ENCODE measurements at places on chromosomes 2 and 18.

- no peak for DNase-seq
Observed at GRCh38 chr2:68375582-68375981, 10.5 kb downstream of the PLEK start.

- DNase-seq = no peak
Observed at GRCh38 chr2:227536445-227536844, 62.2 kb upstream of the SCYGR2 start.

GRCh38 chr2:179932786-179933185 lies 71.4 kb upstream of the ZNF385B start:
- no peak for DNase-seq

DNA sequence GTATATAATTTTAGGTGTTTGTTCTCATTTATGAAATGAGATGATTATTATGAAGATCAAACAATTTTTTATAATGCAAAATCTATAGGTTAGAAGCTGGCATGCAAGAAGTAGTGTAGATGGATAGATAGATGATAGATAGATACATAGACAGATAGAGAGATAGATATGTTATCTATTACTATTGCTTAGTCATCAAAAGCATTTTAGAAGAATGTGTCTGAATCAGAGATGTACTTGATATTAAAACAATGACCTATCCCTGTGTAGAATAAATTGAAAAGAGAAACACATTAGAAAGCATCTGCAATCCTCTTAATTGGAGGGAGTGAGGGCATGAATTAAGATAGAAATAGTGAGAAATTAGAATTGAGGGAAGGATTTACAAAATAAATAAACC lies 436.2 kb upstream of the NXPH2 start:
- no peak for DNase-seq

GRCh38 chr2:125796784-125797183 lies 859.2 kb upstream of the GYPC start:
- peak; percentile 0 for DNase-seq

DNA sequence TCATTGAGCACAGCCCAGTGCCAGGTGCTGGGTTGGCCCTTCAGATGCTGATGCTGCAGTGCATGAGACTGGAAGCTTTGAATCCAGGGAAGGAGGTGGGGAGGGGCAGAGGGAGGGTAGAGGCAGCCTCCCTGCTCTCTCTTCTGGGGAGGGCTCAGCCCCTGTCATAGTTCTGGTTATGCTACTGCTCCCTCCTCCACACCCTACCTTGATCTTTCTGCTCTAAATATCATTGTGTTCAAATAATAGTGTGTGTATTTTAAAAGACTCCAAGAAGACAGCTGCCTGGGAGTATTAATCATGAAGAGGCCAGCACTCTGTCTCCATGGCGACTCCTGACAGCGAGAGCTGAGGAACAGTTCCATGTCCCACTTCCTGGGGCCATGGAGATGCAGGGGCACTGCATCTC lies 3.8 kb upstream of the EGR4 start:
- no peak for DNase-seq

GRCh38 chr2:139354518-139354917 lies 574.3 kb upstream of the NXPH2 start:
- no peak for DNase-seq

DNA sequence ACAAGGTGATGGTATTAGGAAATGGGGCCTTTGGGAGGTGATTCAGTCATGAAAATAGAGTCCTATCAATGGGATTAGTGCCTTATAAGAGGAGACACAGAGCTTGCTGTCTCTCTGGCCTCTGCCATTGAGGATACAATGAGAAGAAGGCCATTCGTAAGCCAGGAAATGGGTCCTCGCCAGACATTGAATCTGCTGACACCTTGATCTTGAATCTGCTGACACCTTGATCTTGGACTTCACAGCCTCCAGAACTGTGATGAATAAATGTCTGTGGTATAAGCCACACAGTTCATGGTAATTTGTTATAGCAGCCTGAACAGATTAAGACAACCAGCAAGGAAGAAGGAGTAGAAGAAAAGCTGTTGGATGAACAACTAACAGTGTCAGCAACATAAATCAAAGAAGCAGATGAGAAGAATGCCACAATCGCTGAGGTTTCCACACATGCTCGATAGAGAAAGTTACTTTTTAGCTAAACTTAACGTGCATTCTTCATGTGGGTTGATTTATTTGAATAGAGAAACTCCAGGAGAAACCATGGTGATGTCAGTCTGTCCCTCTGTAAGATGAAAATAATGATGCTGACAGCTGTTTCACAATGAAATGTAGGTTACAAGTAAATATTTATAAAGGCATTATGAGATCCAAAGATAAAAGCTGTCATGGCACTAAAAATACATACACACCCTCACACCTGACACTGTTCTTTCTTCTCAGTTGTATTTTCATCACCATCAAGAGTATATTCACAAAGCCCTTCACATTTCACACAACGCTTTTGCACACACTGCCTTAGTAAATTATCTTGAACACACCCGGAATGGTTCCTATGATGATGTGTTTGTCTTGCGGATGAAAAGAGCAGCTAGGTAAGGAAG lies 153.7 kb upstream of the NCK2 start:
- DNase-seq = no peak

DNA sequence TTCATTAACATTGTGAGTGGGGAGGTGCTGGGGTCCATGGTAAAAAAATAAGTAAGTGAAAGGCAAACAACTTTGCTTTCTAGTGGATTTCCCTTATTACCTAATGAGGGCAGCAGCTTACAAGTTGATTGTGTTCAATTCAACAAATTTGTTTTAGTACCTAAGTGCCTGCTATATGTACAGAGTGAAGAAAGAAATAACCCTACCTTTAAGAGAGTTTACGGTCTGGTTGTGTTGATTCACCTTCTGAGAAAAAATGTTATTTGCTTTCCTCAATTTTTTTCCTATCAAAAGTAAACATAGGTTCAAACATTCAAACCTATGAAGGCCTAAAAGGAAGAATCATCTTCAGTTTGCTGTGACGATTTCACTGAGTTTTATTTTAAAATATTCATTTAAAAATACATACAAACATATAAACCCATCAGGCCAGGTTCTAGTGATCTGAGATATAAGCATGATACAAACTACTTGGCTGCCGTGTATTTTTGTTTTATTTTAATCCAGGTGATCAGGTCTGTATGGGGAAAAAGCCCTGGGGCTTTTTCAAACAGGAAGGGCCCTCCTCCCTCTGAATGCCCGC lies 1.5 kb upstream of the SPTBN1 start:
- DNase-seq = no peak

- DNase-seq = no peak
Observed at GRCh38 chr18:76376668-76377358, 118.2 kb downstream of the ZNF516 start.

DNA sequence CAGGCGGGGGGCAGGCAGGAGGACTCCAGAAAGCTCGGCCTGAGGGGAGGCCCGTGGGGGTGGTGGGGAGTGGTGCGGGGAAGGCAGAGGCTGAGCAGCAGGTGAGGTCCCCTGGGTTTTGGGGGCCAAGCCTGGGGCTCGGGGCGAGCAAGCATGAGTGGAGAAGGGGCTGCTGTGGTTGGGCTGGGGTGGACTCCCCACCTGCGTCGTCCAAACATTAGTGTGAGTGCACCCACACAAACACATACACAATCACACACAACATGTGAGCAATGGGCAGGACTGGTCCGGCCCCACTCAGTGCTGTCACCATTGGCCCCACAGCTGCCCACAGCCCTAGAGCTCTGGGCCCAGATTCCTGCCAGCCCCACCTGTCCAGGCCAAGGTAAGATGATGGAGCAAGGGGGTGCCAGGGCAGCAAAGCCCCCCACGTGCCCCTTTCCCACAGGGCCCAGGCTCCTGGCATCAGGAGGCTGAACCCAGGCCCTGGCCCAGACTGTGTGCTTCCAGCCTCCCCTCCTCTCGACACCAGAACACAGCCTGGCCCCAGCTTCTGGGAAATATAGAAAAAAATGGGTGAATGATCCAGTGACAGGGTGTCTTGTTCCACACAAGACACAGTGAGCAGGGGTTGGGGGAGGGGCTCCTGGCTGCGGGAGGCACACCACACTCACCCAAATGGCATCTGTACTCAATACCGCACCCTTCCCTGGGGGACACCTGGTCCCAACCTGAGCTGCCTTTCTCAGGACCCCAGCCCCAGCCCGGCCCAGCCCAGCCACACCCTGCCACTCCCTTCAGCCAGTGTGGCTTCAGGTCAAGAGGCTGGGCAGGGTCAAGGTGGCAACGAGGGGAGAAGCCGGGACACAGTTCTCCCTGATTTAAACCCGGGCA lies 463 bp upstream of the ALPP start:
- DNase-seq = no peak

- DNase-seq = no peak
Observed at GRCh38 chr2:216715402-216715974, 20.1 kb upstream of the IGFBP5 start.

GRCh38 chr18:75183973-75184493 lies 24.9 kb downstream of the PTGR3 start:
- no peak for DNase-seq

DNA sequence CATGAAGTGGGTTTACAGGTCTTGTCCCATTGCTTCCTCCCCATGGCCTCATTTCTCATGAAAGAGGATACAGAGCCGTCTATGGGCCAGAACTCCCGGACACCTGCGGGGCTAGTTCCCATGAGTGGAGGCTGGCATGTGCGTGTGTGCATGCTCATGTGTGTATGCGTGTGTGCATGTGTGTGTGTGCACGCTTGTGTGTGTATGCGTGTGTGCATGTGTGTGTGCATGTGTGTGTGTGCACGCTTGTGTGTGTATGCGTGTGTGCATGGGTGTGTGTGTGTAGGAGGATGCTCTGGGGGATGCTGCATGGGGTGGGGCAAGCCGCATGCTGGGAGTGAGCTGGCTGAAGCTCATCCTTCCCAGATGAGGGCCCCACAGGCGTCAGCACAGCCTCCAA lies 20.8 kb downstream of the INHBB start:
- no peak for DNase-seq

DNA sequence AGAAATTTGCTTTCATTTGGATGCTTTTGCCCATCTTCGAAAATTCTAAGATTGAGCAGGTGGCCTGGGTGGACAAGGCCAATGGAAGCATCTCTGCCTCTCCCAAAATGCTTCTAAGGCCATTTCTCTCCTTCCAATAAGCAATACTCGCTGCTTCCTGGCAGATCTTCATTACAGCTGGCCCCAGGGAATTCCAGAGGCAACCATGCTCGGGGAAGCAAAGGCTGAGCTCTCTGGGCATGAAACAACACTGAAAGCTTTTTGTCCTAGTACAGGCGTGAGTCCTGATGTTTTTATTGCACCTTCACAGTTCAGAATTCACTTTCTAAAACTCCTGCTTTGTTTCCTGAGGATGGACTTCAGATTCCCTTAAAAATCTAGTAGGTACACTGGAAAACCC lies 11.8 kb upstream of the NEDD4L start:
- DNase-seq = no peak

GRCh38 chr2:151670346-151670745 lies 63.9 kb downstream of the NEB start:
- DNase-seq = no peak

DNA sequence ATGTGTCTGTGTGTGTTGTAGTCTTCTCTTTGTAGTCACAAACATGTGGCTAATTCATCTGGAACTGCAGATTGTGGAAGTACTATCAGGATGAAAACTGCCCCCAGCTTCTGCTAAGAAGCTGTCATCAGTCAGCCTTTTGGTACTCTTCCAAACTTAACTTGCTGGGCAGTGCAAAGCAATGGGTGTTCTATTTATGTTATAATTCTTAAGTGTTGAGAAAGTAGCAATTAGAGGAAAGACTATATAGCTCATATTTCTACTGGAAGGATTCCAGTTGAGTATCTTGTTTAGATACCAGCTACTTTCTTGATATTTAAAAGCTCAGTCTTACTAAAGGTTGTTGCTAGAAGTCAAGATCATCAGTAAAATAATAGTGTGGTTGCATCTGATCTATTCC lies 52.1 kb downstream of the SLC38A11 start:
- peak; percentile 53 for DNase-seq

DNA sequence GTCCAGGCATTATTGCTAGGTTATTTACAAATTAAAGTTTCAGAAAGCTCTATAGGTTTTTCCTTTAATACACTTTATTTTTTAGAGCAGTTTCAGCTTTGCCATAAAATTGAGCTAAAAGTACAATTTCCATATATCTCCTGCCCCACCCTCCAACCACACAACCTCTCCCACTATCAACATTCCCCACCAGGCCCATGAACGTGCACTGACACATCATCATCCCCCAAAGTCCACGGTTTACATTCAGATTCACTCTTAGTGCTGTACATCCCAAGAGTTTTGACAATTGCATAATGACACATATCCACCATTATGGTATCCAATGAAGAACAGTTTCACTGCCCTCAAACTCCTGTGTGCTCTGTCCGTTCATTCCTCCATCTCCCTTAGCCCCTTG lies 139.4 kb downstream of the NBAS start:
- DNase-seq = no peak

GRCh38 chr18:12518326-12518725 lies 110.6 kb downstream of the PRELID3A start:
- DNase-seq = no peak

DNA sequence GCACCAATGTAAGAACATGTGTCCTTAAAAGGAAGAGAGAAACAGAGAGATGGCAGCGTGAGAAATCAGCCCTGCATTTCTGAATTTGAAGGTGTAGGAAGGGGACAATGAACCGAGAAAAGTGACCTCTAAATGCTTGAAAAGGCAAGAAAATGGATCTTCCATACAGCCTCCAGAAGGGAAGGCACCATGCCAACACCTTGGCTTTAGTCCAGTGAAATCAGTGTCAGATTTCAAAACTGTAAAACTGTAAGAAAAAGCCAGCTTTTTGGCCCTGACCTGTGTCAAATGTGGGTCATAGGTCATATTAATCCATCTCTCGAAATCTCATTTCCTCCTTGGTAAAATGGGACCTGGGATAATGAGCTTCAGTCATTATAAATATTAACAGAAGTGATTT lies 762.3 kb downstream of the DCDC2C start:
- DNase-seq = no peak

DNA sequence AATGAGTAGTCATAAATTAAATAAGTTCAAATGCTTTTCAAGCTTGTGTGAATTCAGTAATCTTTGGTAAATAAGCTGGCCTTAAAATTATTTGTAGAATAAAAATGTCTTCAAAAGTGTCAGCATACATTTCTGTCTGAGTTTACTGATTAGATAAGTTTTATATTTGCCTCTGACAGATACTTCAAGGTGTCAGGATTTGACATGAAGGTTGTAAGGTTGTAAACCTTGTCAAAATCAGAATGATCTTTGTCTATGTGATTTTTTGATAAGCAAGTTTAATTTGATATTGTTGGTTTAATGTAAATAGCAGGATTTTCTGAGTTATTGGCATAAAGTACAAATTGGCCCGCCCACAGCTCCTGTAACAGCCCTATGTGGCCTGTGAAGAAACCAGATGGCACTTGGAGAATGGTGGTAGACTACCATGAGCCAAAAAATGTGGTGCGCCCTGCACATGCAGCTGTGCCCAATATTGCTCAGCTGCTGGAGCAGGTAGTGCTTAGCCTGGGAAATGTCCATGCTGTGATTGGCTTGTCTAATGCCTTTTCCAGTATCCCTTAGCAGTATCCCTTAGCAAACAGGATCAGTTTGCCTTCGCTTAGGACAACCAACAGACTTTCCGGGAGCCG lies 188.0 kb upstream of the SPHKAP start:
- no peak for DNase-seq

DNA sequence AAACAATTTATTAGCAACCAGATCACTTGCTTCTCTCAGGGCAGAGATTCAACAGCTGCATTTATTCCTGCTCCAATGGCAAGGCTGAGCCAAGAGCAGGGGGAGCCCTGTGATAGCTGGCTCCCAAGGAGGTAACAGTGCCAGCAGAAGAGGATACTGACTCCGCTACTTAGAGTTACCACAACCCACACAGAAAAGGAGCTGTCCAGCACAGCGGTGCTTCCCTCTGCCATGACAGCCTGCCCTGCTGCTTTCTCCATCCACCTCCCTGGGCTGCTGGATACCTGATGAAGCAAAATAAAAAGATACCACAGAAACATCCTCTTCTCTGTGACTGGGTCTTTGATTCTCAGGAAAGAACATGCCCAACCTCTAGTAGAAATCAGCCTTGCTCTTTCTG lies 467.2 kb downstream of the LRRTM4 start:
- DNase-seq = peak; percentile 51
